Right ventricle myocardium inferior (tissue), 1 donor: ENCODE measurements at places on chromosomes 12 and 14.

GRCh38 chr12:4424422-4424821 lies 21.2 kb downstream of the FGF6 start:
- DNase-seq: no peak

DNA sequence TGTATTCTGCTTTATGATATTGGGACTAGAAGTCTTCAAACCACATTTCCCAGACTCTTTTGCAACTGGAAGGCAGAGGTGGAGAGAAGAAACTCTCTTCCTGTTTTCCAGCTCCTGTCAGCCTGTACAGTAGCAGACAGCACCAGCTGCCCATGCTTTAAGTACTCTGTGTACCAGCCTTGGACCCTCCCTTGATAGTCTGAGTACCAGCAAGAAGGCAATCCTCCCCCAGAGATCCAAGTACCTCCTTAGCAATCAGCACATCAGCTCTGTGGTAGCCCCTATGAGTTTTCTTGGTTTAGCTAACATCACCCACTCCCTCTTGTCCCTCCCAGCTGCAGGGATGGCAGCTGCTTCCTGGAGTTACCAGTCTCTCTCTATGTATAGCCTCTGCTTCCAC lies 56.3 kb downstream of the STXBP6 start:
- no peak for DNase-seq

DNA sequence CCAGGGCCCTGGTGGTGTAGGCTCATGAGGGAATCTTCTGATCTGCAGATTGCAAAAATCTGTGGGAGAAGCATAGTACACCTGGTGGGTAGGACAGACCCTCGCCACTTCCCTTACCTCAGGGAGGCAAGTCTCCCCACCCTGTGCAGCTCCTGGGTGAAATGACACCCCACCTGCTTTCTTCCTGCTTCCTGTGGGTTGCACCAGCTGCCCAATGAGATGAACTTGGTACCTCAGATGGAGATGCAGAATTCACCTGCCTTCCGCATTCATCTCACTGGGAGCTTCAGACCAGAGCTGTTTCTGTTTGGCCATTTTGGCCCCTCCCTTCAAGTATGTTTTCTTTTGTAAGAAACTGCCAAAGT lies 4.7 kb downstream of the CLEC2D start:
- DNase-seq: no peak

GRCh38 chr12:29695800-29696199 lies 87.9 kb downstream of the TMTC1 start:
- DNase-seq: no peak

DNA sequence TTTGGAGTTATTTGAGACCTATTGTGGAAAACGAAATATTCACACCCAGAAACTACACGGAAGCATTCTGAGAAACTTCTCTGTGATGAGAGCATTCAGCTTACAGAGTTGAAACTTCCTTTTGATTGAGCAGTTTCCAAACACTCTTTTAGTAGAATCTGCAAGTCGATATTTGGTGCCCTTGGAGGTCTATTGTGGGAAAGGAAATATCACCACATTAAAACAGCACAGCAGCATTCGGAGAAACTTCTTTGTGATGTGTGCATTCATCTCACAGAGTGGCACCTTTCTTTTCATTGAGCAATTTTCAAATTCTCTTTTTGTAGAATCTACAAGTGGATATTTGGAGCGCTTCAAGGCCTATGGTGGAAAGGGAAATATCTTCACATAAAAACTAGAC lies 595.7 kb upstream of the ALG10B start:
- no peak for DNase-seq

DNA sequence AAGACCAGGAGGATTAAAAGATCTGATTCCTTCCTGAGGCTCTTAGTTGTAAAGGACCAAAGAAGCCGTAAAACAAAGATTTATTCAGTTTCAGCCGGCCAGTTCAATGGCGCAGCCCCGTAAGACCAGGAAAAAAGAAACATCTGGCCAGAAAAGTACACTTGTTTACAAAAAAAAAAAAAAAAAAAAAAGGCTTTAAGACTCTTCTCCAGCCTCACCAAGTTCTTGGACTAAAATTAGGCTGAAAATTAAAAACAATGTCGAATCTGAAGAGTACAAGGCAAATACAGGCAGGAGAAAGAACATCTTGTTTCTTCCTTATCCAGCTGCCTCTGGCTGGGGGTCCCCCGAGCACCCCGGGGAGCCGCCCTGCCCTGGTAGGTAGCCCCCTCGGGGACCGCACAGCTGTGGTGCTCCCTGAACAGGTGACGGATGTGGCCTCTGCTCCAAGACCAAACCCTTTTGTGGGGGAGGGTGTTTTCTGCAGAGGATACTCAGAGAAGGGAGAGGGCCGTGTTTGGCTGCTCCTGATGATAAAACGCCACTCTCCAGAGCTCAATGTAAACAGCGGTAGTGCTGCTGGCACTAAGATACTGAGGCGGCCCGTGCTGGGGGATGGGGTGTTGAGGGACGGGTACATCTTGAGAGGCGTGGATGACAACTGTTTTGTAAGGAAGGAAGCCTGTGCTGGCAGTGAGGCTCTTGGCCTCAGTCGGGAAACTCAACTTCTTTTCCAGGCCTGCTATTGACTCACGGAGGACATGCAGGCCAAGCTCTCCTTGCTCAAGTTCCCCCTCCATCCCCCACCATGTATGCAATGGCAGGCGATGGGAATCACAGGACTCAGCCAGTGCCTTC lies 201.0 kb upstream of the DIO3 start:
- no peak for DNase-seq

DNA sequence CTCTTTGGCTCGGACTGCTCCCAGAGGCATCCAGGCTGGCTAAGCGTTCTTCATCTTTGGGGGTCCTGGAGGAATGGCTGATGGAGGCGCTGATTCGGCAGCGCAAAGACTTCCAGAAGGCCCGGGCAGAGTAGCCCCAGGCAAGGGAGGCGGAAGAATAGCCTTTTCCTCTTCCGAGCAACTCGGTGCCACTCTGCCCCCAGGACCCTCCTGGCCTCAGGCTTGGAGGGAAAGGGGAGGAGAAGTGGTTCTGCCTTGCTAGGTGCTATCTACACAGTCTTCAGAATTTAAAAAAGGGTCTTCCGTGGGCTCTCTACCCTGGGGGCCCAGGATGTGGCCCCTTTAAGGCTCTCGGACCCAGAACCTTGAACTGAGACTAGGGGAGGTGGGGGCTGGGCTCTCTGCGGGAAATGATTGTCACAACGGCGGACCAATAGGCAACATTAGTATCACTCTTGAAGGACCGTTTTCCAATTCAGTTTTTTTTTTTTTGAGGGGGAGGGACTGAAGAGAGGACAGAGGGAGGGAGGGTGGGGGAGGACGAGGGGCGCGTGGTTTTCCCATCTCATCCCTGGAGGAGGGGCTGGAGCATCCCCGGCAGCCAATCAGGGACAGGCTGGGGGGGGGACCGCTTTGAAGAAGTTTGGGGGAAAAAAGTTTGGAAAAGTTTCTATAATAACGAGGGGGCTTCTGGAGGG lies at the start of gene NFATC4:
TSS of gene NFATC4 (plus strand) at position 671 of the 698 bp plus-strand sequence. CDS start 157 bp downstream, outside the sequence.
- DNase-seq: peak; percentile 82

DNA sequence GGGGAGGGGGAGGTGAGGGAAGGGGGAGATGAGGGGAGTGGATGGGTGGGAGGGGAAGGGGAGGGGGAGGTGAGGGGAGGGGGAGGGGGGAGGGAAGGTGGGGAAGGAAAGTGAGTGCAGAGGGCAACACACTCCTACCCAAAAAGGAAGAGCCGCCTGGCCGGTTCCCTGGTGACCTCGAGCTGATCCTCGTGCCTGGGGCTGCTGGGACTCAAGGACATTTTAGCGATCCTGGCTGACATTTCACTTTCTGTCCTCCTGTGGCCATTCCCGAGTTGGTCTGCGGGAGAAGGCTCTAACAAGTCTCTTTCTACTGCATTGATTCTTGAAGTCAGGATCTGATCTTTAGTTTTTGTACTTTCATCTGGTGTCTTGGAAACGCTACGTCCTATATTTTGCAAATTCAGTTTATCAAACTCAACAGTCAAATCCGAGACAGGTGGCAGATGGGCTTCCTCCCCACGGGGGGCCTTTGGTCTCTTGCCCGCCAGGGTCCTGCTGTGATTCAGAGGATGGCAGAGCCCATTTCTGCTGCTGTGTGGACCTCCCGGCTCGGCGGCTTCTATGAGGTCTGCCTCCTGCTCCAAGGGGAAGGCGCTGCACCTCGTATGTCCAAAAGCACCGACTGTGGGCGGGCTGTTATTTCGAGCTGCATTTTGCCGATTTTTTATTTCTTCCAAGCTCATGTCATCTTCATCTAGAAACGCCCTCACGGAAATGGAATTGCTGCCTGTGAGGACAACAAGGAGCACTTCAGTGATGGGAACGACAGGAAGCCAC lies 19.1 kb downstream of the PGAM5 start:
- no peak for DNase-seq

DNA sequence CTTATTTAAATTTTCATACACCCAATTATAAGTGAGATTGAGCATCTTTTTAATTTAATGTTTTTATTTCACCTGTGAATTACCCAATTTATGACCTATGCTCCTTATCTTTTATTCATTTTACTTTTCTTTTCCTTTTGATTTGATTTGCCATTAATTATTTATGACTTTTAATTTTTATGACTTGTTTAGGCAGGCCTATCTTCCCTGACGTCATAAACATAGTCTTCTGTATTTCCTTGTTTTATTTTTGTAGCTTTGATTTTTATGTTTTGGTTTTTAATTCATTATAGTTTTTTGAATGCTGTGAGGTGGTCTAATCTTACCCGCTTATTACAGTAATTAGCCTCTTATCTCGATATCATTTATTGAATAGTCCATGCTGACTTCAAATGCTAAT lies 467.1 kb upstream of the FAR2 start:
- no peak for DNase-seq

GRCh38 chr14:60651086-60651795 lies 2.0 kb upstream of the SIX1 start:
- no peak for DNase-seq

- DNase-seq: no peak
Measured at GRCh38 chr12:101181776-101182175, 28.3 kb downstream of the SLC5A8 start.
